Amniotic stem cell (primary cell): ENCODE measurements at places on chromosomes 2 and 18.

DNA sequence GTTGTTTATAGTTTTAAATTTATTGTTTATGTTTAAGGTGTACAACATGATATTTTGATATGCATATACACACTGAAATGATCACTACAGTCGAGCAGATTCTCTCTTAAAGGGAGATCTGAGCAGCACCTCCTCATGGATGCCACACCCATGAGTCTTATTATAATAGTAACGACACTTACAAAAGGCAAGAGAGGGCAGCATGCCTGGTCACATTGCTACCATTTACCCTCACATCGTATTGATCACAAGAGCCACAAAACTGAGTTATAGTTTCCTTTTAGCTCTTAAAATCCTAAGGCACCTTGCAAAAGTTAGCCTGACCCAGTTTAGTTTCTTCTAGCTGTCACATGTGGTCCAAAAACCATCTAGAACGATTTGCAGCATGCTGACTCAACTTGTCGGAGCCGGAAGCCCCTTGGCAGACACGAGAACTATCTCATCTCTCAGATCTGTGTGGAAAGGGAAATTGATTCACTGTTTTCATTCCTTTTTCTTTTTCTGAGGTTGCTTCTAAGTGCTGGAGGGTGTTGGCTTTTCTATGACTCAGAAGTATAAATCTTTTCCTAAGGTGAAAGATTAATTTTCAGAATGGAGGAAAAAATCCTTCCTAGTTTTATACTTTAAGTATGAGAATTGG is 85.3 kb downstream of the CDC42EP3 start:
- DNase-seq, result peak; percentile 61

- DNase-seq, result no peak
Observed at GRCh38 chr2:234826681-234827080, 125.1 kb upstream of the SH3BP4 start.

- no peak for DNase-seq
Observed at GRCh38 chr2:197311421-197312033, 947 bp upstream of the ANKRD44 start.

GRCh38 chr18:25503567-25504081 is 151.7 kb upstream of the ZNF521 start:
- no peak for DNase-seq

DNA sequence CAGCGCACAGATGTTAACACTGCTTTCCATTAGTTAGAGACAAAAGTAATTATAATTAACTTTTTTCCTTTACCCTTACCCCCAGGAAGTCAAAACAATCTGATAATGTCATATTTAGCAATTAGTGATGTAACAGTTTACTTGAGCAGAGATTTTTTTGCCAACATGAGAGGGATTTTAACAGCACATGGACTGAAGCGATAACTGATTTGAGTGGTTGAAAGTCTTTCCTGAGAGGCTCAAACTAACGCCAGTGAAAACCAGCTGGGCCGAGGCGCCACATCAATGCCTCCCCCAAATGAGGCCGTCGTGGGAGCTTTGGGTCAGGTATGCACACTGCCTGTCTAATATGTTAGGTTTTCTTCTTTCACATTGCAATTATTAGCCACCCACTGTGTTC is 469.9 kb upstream of the SMIM21 start:
- DNase-seq, result no peak

DNA sequence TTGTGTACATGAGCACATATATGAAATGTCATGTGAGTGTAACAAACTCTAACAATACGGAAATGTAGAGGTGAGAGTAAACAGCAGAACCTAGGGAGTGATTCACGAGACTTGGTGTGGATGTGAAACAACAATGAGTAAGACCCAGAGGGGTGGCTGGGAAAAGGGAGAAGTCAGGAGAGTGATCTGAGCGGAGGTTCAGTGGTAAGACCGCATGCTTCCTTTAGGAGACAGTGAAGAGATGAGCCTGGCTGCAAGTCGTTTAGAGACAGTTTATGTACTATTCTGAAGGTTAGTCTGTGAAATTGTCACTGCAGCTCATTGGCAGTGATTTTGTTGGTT is 150.6 kb downstream of the PRPF40A start:
- DNase-seq, result no peak

GRCh38 chr18:22641958-22642357 is 224.2 kb upstream of the CTAGE1 start:
- DNase-seq, result no peak

- no peak for DNase-seq
Observed at GRCh38 chr2:61537277-61537949, 743 bp downstream of the XPO1 start.

DNA sequence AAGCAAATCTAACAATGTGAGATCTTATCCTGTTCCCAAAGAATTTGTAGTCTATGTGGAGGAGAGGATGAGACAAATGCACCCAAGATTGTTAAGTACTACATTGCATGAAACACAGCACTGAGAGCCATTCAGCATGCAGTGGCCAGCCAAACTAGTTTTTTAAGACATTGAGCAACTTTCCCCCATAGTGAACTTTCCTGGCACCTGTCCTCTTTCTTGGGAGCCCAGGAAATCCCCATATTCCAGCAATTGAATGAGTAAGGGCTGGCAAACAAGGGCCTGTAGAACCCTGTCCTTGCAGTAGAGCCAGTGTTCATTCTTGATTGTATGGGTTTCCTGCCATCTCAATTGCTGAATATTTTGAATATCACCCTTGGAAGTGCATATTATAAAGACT is 58.8 kb upstream of the FIGN start:
- DNase-seq, result no peak

DNA sequence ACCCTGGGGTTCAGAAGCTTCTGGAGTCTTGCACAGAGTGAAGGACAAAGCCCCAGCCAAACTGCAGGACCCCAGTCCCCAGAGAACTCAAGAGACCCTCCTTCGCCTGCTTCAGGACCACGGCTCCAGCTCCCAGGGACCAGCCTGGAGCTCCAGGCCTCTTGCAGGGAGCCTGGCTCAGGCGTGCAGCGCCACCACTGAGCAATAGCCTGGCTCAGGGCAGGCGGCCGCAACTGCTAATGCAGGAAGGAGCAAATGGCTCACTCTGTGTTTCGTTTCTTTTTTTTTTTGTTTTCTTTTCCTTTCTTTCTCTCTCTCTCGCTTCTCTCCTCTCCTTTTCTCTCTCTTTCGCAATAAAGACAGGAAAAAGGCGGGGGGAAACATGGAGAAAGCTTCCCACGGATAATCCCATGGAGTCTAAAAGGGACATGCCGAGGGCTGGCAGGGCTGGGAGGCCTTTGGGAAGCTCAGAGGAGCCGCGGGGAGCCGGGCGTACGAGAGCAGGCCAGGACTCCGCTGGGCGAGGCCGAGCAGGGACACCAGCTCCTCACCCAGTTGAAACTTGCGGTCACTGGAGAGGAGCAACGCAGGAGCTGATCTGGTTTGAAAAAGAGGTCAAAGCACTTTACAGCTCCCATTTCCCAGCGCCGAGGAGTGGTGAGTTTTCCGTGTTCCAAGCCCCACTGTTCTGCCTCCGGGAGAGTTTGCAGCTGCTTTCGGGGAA is 244.8 kb downstream of the TWIST2 start:
- DNase-seq, result no peak

DNA sequence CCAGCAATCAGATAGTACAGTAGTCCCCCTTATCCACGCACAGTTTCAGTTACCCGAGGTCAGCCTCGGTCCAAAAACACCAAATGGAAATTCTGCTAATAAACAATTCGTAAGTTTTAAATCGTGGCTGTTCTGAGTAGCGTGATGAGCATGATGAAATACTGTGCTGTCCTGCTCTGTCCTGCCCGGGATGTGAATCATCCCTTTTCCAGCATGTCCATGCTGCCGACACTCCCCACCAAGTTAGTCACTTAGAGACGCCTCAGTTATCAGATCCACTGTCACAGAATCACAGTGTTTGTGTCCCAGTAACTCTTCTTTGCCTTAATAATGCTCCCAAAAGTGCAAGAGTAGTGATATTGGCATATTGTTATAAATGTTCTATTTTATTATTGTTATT is 62.1 kb downstream of the MEX3C start:
- no peak for DNase-seq

DNA sequence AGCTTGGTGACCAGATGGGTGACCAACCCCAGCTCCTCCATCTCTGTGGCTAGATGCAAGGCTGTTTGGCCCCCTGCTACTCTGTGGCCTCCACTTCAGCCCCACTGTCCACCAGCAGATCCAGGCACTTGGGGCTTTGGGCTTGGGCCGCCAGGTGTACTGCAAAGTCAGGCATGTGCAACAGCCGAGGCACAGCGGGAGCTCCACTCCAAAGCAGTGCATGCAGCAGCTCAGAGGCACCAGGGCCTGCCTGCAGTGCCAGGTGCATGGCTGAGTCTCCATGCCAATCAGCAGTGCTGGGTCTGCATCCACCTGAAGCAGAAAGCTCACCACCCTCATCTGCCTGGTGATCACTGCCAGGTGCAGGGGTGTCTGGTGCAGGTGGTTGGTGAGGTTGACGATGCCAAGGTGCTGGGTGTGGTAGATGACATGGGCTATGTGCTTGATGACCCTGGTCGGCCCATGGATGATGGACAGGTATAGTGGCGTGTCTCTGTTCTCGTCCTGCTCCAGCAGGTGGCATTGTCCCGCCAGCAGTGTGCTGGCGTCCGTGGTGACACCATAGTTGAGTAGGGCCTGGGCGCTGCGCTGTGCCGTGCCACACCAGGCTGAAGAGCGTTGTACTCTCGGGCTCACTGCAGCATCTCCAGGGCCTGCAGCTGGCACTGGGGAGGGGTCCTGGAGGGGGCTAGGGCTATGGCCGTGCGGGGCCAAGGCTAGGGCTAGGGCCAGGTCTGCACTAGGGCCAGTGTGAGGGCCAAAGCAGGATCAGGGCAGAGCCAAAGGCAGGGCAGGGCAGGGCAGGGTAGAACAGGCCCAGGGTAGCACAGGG is 1.0 kb upstream of the ANKRD62 start:
- DNase-seq, result no peak

DNA sequence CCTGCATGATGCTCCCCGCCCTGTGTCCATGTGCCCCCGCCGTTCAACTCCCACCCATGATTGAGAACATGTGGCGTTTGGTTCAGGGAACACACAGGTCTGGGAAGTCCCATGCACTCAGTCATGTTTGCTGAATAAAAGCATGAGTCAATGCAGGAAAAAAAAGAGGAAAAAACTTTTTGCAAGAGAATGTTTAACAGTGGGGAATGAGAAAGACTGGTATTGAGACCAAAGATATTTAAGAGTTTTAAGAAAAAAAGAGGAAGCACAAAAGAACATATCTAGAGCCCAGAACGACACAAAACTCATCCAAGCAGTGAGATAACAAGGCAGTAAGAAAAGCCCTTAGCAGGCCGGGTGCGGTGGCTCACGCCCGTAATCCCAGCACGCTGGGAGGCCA is 279.2 kb upstream of the THSD7B start:
- DNase-seq, result no peak

DNA sequence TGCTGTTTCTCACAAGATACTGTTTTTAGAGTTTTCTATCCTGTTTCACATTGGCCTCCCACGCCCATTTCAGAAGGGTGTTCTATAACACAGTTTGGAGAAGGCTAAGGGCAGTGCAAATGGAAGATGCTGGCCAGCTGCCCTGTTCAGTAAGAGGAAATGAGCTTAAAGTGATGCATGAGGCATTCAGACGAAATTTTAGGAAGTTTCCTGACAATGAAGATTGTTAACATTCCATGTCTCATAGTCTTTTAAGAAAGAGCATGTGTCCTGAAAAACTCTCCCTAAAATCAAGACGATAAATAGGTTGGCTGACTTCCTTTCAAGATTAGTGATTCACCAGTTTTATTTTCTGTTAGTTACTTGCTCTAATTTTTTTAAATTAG is 484.2 kb upstream of the NRP2 start:
- DNase-seq, result peak; percentile 11

DNA sequence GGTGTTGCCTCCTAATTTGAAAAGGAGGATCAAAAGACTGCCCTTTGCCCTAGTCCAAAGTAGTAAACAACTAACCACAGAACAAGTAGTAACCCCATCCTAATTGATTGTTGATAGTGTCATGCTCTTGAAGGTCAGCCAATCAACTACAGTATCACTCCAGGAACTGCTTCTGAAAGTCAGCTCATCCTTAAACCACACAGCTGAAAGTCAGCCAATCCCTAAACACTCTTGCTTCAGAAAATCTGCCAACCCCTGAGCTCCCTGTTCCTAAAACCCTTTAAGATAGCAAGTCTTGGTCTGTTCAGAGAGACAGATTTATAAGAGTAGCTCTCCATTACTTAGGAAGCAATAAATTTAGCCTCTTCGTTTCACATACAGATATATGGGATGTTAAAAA is 51.6 kb upstream of the CPO start:
- no peak for DNase-seq

- no peak for DNase-seq
Observed at GRCh38 chr2:161746891-161747535, 122.8 kb downstream of the SLC4A10 start.

GRCh38 chr2:153871231-153872221 is at the start of gene GALNT13:
Gene GALNT13 (plus strand): TSS chr2:153871922.
- no peak for DNase-seq

DNA sequence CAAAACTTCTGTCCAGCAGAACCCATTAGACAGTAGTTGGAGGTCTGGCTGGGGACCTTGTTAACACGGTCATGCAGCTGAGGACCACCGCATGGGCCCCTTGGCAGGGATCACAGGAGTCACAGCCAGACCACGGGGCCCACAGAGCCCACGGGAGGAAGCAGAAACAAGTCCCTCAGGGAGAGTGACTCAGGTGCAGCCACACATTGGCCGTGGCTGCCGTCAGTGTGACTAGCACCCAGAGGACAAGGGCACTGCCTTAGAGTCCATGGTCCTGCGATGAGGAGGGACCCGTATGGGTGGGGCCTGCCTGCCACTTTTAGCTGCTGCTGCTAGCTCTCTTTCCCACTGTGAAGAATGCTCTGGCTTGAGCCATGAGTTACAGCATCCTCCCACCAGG is 5.9 kb upstream of the RFX8 start:
- DNase-seq, result no peak

DNA sequence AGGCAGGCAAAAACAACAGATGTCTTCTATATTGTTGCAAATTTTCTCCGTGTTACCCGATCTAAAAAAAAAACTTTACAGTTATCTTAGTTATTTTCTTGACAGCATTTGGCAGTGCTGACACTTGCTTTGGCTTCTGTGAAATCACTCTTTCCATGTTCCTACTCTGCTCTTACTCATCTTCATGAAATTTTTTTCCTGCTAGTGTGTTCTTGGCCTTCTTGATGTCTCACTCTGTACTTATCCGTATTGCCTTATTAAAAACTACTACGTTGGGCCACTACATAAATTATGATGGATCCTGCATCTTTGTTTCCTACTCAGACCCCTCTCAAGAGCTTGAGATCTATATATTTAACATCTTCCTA is 134.4 kb downstream of the IKZF2 start:
- DNase-seq, result no peak

DNA sequence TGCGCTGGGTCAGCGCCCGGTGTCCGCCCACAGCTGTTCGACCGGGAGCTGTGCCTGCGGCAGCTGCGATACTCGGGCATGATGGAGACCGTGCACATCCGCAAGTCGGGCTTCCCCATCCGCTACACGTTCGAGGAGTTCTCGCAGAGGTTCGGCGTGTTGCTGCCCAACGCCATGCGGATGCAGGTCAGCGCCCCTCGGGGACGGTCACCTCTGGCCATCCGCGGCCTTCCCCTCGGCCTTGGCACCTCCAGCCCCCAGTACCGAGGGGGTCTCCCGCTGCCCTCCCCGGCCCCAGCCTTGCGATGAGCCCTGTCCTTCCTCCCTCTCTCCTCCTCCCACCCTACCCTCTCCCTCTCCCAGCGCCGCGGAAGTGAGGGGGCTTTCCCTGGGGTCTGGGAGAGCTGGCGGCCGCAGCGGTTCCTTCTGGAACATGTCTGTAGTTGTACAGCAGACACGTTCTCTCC is 53.2 kb upstream of the GPR17 start:
- no peak for DNase-seq

- no peak for DNase-seq
Observed at GRCh38 chr2:174785481-174785880, 21.2 kb upstream of the CHRNA1 start.
